Fibroblast of villous mesenchyme (primary cell): ENCODE measurements at places on chromosomes 1 and 21. TPM values are rescaled to one million over a fixed set of nuclear protein-coding genes. Genes with fewer than 3 reads are reported as not detected.

- no peak for DNase-seq
These were observed 32.0 kb upstream of the PSEN2 start for GRCh38 chr1:226838456-226838855.

GRCh38 chr1:235938709-235939479 is 72.2 kb upstream of the LYST start:
- peak; percentile 37 for DNase-seq

- peak; percentile 73 for DNase-seq
These were observed 21.9 kb downstream of the LRRC8D start for GRCh38 chr1:89842567-89843272.

GRCh38 chr1:160047111-160047991 is 15.6 kb upstream of the PIGM start:
- DNase-seq: no peak

- DNase-seq: no peak
These were observed 44.6 kb downstream of the SLX9 start for GRCh38 chr21:44984428-44984791.

DNA sequence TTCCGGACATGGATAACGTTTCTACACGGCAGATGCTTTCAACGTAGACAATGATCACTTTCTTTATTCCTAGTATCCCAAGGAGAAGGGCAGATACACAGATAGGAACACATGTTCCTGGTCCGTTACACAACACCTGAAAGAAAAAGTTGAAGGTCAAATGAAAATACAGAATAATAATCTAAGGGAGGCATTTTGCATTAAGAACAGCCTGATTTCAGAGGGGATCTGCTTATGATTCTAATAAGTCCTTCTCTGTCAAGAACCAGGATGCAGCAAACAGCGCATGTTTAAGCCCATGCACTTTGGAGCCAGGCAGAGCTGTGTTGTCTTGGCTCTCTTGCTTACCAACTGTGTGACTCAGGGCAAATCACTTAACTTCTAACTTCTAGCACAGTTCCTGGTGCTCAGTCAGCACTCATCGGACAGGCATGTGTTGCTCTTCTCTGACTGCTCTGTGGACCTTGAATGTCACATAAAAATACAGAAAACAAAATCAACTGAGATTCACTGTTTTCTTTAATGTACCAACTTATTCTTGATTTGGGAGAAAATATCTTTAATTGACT is 56.3 kb upstream of the CNN3 start:
- DNase-seq: peak; percentile 70

- no peak for DNase-seq
These were observed 8.8 kb upstream of the ID3 start for GRCh38 chr1:23567996-23568607.

DNA sequence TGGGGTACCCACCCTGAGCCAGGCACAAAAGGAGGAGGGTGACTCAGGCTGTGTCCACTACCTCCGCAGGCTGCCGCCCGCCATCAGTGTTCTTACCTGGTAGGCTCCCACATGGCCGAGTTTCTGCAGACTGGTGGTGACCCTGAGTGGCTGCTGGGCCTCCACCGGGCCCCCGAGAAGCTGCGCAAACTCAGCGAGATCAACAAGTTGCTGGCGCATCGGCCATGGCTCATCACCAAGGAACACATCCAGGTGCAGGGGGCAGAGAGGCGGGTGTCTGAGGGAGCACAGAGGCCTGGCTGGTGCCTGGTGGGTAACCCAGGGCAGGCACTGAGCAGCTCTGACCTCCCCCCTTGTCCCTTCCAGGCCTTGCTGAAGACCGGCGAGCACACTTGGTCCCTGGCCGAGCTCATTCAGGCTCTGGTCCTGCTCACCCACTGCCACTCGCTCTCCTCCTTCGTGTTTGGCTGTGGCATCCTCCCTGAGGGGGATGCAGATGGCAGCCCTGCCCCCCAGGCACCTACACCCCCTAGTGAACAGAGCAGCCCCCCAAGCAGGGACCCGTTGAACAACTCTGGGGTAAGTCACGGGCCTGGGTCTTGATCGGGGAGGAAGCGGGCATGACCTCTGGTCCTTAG is 13.0 kb downstream of the SESN2 start:
- no peak for DNase-seq

DNA sequence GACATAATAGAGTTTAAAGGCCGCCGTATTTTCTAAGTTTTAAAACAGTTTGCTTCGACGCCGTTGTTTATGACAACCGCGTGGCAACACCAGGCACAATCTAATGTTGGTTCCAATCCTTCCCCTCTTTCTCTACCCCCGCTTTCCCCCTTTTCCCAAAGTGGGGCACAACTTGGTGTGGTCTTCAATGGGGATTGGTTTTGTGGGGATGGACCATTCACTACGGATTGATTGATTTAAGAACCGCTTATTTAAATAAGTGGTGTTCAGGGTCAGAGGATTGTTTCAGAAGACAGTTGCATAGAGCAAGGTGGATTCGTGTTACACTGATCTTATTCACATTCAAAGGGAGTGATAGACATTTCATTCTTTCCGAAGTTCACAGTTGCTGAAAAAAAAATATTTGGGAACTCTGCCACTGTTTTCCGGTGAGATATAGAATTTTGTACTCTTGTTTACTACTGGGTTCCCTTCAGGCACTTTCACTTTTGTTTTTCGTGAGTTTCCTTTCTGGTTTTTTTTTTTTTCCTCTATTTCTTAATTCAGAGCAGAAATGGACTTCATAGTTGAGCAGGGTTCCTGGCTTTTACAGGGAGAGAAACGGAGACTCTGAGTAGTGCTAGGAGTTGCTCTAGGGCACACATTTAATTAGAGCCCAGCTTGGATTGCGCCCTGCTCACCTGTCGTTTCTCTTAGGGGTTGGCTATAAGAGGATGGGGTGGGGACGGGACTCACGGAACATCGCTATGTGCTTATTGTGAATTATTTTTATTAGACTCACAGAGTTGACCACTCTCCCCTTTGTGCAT is 79.6 kb upstream of the AK4 start:
- DNase-seq: peak; percentile 41

DNA sequence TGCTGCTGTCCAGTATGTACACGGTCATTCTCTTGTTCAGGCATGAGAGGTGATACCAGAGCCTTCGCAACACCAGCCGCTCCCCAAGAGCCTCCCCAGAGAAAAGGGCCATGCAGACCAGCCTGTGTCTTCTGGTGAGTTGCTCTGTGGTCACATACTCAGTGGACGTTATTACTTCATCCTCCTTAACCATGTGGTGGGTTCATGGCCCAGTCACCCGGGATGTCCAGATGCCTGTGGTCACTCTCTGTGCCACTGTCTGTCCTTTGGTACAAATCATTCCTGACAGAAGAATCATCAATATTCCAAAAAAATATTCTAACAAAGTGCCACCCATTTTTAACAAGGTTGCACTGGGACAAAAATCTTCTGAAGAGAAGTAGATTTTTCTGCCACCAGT is 8.8 kb upstream of the ZNF124 start:
- no peak for DNase-seq

DNA sequence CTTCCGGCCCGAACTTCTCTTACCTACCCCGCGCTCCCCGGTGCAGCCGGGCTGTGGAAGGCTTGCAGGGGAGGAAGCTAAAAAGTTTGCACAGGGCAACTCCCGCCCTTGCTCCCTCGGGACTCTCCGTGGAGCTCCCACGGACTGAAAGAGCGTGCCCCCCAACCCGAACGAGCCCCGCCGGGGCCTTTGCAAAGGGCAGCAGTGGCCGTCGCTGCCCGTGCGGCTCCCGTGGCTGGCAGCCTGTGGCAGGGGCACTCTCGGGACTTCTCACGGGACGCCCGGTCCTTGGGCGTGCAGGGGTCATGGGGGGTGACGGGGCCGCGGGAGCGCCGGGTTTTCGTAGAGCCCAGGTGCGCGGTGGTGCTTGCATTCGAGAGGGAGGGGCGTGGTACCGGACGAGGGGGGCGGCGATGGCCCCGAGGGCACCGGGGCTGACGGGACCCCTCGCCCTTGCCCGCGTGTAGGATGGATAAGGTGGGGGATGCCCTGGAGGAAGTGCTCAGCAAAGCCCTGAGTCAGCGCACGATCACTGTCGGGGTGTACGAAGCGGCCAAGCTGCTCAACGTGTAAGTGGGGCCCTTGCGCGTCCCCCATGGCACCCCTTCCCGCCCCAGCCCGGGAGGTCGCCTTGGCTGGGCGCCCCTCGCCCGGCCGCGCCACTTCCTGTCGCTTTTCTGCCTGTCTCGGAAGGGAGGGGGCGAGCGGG is 711 bp downstream of the GADD45A start:
- peak; percentile 38 for DNase-seq

DNA sequence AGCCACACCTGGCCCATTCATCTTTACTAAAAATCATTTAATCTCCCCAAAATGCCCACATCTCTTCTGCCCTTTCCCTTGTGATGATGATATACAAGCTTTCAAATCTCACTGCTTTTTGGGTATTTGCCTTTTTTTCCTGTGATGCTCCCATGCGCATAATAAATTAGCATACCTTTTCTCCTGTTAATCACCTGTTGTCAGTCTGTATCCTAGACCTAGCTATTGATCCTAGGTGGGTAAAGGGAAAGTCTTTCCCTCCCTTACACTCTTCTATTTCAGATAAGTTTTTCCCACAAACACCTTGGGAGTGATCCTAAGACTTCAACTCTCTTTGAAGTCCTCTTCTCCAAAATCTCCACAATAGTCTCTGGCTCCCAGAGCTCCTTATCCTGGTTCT is 12.0 kb upstream of the SLC35A3 start:
- no peak for DNase-seq

- no peak for DNase-seq
These were observed 212.8 kb downstream of the SMYD3 start for GRCh38 chr1:246294263-246294662.

- DNase-seq: no peak
These were observed at the start of gene APCS for GRCh38 chr1:159587461-159587951. TSS of gene APCS (plus strand) at chr1:159587826. CDS start at chr1:159587922, 96 bp downstream.

- DNase-seq: no peak
These were observed 35.9 kb downstream of the DNASE2B start for GRCh38 chr1:84434081-84434769.

The CA6 gene
- total RNA-seq: not detected in 2 replicates

The ILDR2 gene
- total RNA-seq: 0.32 and 0.43 TPM in 2 replicates

The HHAT gene
- 9.0 and 15.1 TPM in 2 replicates for total RNA-seq
